Activated CD4-positive, alpha-beta T cell treated with anti-CD3 and anti-CD28 coated beads for 24 hours (primary cell): ENCODE measurements at places on chromosomes 7 and 10.

- no peak for DNase-seq
Observed at GRCh38 chr7:131897016-131897789, 340.8 kb upstream of the PODXL start.

DNA sequence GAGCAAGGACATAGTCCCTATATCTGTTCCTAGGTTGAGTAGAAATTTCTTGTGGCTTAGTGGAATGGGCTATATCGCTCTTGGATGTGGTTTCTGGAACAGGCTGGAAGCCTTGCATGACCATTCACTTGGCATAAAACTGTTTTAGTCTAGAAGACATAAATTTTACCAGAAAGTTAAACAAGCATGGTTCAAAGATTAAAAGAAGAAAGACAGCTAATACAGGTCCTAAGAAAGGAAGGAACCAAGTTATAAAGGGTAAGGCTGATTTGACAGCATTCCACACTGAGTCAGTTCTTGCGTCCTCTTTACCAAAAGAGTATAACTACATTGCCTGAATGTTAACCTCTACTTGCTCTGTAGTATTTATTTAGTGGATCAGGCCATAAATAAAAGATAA, 724.2 kb downstream of the SORCS1 start:
- no peak for DNase-seq

DNA sequence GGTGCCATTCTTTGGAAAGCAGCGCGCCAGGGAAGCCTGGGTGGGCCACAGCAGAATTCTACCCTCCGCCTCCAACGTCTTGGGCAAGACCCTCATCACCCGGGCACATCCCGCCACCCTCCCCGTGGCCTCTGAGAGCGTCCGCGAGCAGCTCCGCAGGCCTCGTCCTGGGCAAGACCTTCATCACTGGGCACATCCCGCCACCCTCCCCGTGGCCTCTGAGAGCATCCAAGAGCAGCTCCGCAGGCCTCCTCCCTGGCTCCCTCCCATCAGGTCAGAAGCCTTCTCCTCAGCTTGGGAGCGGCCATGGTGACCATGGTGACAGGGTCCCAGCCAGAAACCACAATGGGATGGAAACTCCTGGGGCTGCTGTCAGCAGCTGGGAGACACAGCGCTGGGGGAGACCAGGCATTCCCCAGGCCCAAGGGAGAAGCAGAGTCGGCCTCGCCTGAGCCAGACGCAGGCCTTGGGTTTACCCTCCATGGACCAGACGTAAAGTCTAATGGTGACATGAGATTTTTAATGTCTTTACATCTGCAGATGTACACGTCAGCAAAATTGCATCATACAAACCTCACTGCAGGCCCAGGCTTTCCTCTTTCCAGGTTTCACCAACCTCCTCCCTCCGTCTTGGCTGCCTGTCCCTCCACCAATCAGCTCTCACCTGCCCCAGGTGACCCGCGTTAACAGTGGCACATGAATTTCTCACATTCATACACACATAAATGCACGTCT, 55.1 kb upstream of the PPP2R2D start:
- no peak for DNase-seq

- DNase-seq, result no peak
Observed at GRCh38 chr10:111297351-111297848, 220.6 kb downstream of the ADRA2A start.

DNA sequence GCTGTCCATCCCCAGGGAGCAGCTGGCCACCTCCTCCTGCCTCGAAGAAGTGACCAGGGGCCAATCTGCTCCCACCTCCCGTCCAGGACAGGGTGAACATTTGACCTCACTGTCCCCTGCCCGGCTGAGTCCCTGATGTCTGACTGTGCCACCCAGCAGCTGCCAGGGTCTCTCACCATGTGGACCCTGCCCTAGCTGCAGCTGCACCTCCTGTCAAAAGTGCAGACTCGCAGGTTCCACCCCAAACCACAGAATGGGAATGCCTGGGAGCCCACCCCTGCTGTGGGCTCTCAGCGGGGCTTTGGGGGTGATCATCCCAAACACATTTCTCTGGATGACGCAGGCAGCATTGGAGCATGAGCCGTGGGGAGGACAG, 86.1 kb downstream of the RGS10 start:
- DNase-seq, result no peak

DNA sequence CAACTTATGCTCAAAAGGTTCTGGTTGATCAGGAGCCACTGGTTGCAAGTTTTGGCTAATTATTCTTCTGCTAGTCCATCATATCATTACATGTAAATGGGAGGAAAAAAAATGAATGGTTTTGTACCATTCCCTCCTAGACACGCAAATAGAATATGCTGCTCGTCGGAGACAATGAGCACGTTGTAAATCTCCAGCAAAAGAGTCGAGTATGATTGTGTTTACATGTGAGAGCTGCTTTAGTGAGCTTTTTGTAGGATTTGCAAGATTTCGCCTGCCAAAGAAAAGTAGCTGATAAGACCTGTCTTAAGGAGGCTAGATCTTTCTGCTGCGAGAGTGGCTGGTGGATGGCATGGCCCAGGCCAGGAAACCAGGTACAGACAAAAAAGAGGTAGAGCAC, 109.0 kb downstream of the ZMYND11 start:
- DNase-seq, result no peak

GRCh38 chr7:41491883-41492471, 210.9 kb downstream of the INHBA start:
- no peak for DNase-seq

DNA sequence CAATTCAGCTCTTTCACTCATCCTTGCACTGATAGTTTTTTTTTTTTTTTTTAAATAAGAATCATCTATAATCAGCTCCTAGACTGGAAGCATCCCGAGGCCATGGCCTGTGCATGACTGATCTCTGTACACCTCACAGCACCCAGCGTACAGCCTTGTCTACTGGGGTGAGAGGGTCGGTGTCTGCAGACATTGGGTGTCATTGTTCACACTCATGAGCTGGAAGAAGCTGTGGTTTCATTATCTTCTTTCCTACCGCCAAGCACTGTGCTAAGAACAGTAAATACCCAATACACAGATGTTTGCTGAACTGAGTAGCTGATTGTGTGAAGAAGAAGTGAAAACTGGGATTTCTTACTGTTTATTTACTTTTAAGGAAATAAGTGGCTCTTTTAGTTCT, 123.6 kb downstream of the CLEC2L start:
- no peak for DNase-seq

DNA sequence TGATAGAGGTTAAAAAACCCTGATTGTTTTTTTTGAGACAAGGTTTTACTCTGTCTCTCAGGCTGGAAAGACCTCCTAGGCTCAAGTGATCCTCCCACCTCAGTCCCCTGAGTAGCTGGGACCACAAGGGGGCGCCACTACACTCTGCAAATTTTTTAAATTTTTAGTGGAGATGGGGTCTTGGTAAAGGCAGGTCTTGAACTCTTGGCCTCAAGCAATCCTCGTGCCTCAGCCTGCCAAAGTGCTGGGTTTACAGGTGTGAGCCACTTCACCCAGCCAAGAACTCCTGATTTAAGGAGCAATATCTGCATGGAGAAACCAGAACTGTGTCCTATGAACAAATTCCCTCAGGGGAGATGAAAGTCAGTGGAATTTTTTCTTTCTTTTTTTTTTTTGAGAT, 7.3 kb upstream of the KLHDC10 start:
- DNase-seq, result peak; percentile 50

DNA sequence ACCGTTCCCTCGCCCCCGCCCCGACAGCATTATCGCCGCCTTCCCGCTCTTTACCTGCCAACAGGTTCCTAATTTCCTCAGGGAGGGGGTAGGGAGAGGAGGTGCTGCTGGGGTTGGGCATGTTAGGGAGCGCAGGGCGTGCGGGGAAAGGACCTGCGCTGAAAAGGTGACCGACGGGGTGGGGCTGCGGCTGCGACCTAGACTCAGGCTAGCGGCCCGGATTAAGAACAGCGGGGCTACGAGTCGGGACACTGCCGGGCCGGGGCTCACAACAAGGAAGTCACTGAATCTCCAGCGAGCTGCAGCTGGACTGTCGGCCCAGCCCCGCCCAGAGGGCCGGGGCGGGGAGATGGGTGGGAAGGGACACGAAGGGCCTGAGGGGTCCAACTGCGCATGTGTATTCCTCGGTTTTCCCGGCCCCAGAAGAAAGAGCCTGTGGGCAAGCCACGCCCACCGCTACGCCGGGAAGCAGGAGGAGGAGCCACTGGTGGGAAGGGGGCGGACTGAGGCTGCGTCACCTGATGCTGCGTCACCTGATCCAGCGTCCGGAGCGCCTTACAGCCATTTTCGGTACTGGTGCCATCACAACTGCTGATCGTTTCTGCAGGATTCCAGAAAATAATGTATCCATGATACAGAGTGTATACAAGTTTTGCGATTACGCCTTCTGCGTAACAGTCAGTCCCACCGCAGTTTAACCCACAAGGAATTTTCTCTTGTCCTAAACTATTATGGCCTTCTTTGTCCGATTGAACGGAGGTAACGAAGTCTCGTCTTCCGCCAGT, at the start of gene SKAP2:
SKAP2 (minus strand) TSS at position 282 of the 785 bp plus-strand sequence; CDS start at position 121, 161 bp downstream.
- peak; percentile 79 for DNase-seq

DNA sequence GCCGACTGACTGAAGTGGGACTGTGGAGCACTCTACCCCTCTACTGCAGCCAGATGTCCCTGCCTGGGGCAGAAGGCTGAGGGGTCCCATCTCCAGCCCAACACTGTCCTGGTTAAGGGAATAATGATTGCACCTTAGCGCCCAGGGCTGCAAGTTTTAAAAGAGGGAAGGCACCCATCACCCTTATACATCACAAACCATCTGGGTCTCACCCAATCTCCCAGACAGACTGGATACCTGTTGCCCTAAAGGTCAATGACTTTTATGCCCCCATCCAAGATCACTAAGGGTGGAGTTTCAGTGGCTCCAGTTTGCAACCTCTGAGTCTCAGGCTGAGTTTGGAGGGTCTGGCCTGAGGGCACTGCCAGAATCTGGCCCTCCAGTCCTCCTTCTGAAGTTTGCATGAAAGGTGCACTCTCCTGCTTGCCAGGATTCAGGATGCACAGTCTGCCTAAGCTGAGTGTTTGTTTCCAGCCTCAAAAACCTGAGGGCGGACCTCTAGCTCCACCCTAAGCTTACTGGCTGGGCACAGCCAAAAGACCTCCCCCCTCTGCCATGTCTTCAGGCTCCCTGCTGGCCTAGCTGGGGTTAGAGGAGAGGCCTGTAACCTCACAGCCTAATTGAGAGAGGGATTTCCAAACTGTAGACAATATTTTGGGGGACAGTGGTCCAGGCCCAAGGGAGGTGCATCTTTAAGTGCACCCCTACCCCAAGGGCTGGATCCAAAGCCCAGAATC, 2.5 kb upstream of the EMX2 start:
- no peak for DNase-seq

DNA sequence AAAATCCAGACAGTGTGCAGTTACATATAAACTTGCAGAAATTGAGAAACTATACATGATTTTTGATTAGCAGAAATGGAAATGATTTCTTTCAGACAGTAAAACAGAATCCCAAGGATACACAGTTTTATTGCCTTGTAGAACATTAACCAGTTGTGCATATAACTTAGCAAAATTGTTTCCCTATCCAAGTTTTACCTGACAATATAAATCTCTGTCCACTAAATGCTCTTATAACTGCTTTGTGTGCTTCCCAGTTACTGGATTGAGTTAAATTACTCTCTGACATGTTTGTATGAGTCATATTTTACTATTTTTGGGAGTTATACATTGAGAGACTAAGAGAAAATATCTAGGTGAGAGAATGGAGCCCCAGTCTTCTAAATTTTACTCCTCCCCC, 563.4 kb downstream of the SH2D4B start:
- DNase-seq, result no peak

GRCh38 chr7:101169838-101170551, 4.6 kb upstream of the VGF start:
- peak; percentile 68 for DNase-seq

GRCh38 chr7:18059171-18059570, 31.5 kb upstream of the PRPS1L1 start:
- DNase-seq, result no peak

DNA sequence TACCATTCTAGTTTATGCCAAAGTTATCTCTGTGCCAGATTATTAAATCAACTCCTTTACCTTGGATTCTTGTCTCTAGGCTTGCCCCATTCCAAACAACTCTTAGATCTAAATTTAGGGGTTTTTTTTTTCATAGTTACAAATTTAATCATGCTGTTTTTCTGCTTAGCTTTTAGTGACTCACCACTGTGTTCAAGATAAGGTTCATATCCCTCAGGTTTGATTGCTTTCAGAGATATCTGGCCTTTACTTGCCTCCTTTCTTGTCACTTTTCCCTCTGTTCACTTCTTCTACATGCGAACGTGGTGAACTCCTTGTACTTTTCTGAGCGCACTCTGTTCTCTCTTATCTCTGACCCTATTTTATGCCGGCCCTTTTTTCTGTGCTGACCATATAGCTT, 78.2 kb downstream of the VPS50 start:
- DNase-seq, result no peak

DNA sequence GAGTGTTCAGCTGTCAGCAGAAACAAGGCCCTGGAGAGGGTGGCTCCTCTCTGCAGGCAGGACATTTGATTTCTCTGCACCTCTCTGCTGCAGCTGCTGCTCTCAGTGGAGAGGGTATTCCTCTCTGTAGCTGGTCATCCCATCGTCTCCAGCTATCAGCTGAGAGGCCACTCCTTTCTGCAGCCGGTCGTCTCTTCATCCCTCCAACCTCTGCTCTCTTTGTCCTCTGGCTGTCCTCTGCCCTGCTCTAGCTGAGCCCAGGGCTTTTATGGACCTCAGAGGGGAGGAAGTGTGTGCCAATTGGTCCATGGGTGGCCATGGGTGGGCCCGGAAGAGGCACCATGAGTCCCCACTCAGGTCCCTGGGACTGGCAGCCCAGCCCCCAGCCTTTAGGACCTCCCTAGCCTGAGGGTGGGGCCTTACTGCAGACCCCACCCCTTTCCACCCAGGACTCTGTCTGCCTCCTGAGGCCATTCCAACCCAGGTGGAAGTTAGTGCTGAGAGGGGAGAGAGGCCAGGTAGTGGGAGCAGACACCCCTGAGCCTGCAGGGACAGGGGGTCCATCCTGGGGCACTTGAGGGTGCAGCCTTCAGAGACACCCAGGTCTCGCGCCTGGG, 26.2 kb upstream of the CDCA7L start:
- no peak for DNase-seq

DNA sequence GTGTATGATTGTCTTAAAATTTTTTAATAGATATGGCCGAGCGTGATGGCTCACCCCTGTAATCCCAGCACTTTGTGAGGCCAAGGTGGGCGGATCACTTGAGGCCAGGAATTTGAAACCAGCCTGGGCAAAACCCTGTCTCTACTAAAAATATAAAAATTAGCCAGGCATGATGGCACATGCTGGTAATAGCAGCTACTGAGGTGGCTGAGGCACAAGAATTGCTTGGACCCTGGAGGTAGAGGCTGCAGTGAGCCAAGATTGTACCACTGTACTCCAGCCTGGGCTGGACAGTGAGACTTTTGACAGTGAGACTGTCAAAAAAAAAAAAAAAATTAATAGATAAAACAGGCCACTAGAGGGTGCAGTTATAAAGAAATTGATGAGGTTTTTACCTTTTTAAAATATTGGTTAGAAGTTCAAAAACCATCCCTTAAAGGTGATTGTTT, 20.5 kb downstream of the NOM1 start:
- no peak for DNase-seq

- no peak for DNase-seq
Observed at GRCh38 chr10:71979692-71980062, 15.5 kb downstream of the CHST3 start.

- DNase-seq, result no peak
Observed at GRCh38 chr10:124289851-124290795, 128.6 kb downstream of the OAT start.

- DNase-seq, result no peak
Observed at GRCh38 chr7:40899151-40899550, 764.3 kb downstream of the SUGCT start.
